ENCODE measurements at places on chromosomes 5 and 9.

- no peak for DNase-seq
Observed at GRCh38 chr5:66840511-66841013, 244.4 kb downstream of the MAST4 start.

DNA sequence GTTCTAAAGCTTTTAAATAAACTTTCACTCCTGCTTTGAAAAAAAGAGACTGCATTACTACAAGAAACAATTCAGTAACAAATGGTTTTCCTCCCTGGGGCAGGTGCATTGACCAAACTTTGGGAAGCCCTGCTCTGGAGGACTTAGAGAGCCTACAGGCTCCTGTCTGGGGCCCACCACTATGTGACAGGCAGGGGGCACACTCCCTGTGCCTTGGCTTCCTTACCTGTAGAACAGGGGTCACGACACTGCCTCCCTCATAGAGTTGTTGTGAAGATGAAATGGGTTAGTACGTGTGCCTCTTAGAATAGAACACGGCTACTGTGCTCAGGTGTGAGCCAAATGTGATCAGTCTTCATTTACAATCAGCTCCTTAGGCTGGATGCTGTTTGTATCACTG lies 130.1 kb downstream of the GPBP1 start:
- DNase-seq = no peak

- no peak for DNase-seq
Observed at GRCh38 chr5:103774721-103775120, 212.1 kb upstream of the NUDT12 start.

GRCh38 chr5:68554571-68555279 lies 339.2 kb downstream of the PIK3R1 start:
- peak; percentile 29 for DNase-seq

GRCh38 chr9:137705443-137705863 lies 86.6 kb downstream of the EHMT1 start:
- no peak for DNase-seq

DNA sequence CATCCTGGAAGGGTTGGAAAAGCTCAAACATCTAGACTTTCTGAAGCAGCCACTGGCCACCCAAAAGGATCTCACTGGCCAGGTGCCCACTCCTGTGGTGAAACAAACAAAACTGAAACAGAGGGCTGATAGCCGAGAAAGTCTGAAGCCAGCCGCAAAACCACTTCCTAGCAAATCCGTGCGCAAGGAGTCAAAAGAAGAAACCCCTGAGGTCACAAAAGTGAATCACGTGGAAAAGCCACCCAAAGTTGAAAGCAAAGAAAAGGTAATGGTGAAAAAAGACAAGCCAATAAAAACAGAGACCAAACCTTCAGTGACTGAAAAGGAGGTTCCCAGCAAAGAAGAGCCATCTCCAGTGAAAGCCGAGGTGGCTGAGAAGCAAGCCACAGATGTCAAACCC lies 87.6 kb downstream of the MAP1B start:
- no peak for DNase-seq

DNA sequence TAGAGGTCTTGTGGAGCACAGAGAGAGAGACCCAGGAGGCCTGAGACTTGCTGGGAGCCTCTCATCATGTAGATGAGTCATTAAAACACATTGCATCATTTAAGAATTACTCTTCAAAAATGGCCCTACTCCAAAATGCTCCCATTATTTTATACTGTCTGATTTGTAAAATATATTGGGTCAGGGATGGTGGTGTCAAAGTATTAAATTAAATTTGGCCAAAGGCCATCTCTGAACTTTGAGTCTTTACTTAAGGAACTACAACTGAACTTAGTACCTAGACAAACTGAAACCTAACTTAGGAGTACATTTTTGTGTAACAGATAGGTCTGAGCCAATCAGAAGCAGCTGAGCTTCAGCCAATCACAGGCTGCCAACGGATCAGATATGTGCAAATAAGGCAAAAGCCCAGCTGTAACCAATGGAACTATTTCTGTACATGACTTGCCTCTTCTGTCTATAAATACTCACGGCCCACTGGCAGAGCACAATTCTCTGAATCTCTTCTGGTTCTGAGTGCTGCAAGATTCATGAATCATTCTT lies 657.2 kb downstream of the TLE1 start:
- no peak for DNase-seq

DNA sequence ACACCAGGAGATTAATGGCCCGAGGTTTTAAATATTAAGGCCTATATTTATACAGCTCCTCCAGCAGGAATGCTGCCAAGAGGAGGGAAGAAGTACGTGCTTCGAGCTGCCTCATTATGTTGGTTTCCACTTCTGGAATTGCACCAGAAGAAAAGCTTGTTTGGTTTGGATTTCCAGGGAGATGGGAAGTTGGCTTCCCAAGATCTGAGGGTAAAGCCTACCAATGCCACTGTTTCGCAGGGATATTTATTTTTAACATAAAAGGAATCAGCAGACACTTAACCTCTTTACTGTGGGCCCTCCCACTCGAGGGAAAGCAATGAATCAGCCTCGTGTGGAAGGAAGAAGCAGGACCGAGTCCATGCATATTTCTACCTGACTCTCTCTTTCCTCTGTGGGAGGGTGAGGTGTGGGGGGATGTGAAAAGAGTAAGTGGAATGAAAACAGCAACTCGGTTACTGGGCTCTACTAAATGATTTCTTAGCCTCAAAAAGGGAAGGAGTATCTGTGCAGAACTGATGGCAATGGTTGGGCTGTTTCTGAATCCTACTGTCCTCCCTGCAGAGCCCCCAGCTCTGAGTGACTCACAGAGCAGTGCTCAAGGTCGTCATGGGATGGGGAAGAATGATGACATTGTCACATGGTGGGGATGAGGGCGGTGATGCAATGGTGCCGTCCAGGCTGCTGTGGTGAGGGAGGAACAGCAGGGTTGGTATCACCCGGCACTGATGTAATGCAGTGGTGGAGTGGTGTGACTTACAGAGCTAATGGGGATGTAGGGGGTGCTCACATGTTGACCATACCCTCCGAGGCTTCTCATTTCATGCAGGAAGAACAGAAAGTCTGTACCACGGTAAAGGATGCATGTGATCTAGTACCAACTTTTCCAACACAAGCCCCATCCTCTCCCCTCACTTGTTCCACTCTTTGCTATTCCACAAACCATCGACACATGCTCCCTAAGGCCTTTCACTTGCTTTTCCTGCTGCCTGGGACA lies 215.0 kb upstream of the PANK3 start:
- no peak for DNase-seq

GRCh38 chr9:37149666-37150308 lies 29.4 kb downstream of the ZCCHC7 start:
- DNase-seq = no peak

DNA sequence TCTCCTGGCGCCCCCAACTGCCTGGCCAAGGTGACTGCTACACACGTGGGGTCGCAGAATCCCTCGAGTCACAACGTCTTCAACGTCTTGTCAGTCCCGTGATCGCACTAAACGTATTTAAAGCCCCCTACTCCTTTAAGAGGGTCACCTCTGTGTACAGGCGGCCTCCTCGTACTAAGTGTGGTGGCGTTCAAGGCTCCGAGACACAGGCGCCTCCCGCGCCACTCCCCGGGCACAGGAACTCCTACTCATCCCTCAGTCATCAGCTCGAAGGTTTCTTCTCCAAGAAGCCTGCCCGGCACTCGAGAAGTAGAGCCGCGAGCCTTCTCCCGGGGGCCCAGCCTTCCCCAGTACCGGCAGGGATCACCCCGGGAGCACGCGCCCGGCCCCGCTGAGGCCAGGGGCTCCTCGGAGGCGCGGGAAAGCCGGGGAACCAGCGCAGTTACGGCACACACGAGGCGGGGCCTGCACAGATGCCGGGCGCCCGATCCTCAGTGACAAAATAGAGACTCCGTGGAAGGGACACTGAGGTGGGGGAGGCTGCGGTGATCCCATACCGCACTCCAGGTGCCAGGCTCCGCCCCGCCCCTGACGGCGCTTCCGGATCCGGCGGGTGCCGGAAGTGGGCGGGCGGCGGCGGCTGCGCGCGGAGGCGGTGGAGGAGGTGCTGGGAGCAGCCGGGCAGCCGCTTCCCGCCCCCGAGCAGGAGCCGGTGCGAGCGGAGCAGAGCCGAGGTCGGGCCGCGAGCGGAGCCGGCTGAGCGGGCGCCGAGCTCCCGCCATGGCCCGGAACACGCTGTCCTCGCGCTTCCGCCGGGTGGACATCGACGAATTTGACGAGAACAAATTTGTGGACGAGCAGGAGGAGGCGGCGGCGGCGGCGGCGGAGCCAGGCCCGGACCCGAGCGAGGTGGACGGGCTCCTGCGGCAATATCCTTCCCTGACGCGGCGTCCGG lies 6.9 kb downstream of the ARPC5L start:
- peak; percentile 91 for DNase-seq

DNA sequence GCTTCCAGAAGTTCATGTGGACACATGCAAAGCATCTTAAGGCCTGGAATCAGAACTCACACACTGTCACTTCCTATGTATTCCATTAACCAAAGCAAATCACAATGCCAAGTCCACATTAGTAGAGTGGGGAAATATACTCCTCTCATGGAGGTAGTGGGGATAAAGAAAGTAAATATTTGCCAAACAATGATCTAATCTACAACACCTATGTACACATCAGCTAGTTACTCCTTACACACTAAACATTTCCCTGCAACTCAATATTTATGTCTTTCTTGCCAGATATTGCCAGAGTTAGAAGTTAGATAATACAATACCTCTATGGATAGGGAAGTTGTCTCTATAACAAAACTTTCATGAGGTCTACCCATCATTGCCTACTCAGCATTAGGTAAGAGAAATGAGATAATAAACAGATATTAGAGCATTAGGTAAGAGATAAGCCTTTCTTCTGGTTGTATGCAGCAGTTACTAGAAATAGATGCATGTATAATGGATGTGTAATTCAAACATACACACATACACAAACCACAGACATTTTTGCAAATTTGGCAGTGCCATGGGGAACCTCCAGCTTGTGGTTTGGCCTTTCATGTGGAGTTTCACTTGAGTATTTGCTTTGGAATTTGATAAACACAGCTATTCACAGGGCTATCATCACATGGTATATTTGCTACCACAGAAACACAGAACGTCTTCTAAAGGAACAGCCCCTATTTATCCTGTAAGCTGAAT lies 196.5 kb downstream of the TLE1 start:
- DNase-seq = no peak

- DNase-seq = no peak
Observed at GRCh38 chr5:56557198-56557597, 258.2 kb upstream of the MAP3K1 start.

GRCh38 chr5:107670932-107671741 lies at the start of gene EFNA5:
TSS of gene EFNA5 (minus strand) at chr5:107670937.
- peak; percentile 33 for DNase-seq

DNA sequence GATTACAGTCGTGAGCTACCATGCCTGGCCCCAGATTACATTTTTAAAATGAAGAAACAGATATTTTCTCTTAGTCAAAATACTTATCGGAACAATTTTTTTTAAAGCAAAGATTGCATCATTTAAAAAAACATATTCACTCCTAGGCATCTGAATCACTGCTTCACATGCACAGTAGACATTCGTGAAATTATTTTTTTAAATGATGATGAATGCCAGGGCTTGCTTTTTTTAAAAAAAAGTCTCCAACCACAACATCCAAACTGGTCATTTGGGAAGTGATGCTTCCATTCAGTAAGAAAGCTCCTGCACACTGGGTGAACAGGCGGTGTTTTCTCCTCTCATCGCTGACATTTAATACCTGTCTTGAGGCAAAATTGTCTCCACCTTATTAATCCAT lies 223.0 kb upstream of the DMRT1 start:
- DNase-seq = no peak

- DNase-seq = no peak
Observed at GRCh38 chr9:136336156-136336870, 9.0 kb downstream of the GPSM1 start.

GRCh38 chr9:112754578-112754977 lies 4.0 kb downstream of the SNX30 start:
- DNase-seq = no peak

GRCh38 chr5:56988490-56988889 lies 36.6 kb upstream of the MIER3 start:
- no peak for DNase-seq

DNA sequence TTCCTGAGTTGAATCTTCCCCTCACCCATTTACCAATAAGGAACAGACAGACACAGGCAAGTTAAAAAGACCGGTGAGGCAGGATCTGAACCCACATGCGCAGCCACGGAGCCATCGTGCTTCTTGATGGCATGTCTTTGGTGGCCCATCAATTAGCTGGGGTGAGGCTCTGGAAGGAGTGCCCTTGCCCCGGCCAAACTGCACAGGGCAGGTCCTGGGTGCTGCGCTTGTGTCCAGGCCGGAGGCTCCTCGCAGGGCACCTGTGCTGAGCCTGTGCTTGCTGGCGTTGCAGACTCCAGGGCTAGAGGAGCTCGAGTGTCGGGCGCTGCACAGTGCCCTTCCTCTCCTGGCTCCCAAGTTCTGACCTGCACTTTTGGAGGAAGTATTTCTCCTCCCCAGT lies 66.4 kb downstream of the PSMB7 start:
- DNase-seq = no peak

DNA sequence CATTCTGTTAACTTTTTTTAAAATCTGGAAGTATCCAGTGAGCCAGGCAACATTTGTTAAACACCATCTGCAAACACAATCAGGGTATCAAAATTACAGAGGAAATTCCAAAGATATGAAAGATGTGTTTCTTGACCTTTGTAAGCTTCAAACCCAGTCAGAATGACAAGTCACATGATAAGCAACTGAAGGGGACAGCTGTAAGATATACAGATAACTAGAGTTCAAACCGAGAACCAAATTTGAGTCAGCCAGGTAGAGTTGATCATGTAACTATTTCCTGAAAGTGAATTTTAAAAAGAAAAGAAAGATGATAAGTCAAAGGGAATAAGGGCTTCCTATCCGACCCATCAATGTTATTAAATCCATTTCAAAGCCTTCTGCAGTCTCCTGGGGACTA lies 196.2 kb downstream of the DEPDC1B start:
- no peak for DNase-seq

GRCh38 chr9:109199676-109200075 lies 32.6 kb upstream of the FRRS1L start:
- no peak for DNase-seq

GRCh38 chr9:38057416-38058195 lies 11.4 kb downstream of the SHB start:
- DNase-seq = no peak

GRCh38 chr5:26148569-26149107 lies 889.7 kb downstream of the CDH9 start:
- DNase-seq = no peak

GRCh38 chr9:105331160-105331559 lies 86.7 kb downstream of the SLC44A1 start:
- DNase-seq = no peak

DNA sequence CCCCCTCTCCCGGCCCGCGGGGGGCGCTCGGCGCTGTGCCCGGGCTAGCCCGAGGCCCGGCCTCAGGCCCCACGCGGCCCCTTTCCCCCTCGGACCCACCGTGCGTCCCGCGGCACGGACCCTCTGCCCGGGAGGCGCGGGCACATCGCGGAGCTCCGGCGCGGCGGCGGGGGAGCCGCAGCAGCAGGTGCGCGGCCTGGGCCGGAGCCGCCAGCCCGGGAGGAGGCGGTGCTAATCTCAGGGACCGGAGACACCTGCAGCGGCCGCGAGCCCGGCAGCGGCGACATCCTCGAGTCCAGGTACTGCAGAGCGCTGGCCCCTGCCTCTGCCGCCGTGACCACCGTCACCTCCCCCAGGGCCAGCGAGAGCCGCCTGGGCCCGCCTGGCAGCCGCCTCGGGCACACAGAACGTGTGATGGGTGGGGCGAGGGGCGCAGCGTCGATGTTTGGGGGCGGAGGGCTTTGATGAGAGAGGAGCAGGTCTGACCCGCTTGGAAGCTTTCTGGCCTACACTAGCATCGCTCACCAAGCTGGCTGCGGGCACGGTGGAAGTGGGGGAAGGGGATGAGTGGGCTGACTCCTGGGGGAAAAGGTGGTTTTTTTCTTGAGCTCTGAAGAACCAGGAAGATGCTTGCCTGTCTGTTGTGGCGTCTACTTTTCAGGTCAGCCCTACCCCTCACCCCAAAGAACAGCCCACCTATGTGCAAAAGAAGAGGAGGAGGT lies 524 bp downstream of the CYFIP2 start:
- DNase-seq = no peak

All from heart left ventricle (tissue), 16 donors.